ENCODE measurements at places on chromosomes 11 and 22.

GRCh38 chr11:35580397-35580781, 37.9 kb upstream of the FJX1 start:
- no peak for DNase-seq

GRCh38 chr11:69301081-69301454, 7.1 kb downstream of the MYEOV start:
- DNase-seq, result no peak

GRCh38 chr11:96622026-96622634, 232.3 kb downstream of the JRKL start:
- DNase-seq, result no peak

GRCh38 chr11:45483416-45483815, 182.0 kb downstream of the CHST1 start:
- DNase-seq, result no peak

DNA sequence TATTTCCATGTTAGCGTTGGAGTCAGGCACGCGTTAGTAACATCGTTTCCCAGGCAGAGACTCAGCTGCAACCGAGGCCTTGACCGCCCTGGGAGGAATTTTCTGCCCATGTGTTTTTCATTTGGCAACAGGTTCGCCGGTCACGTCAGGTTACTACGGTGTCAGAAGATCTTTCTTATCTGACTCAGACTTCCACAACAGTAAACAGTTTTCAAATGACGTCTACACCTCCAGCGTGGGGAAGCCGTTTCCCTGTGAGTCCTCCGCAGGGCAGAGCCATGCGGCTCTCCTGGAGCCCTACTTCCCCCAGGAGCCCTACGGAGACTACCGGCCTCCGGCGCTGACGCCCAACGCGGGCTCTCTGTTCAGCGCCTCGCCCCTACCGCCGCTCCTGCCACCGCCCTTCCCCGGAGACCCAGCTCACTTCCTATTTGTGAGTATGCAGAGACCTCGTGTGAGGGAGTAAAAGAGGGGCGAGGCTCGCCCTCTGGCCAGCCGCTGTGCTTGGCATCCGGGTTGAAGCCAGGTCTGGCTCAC, 14.3 kb upstream of the POU2AF3 start:
- no peak for DNase-seq

GRCh38 chr11:78195917-78196560, 7.3 kb downstream of the USP35 start:
- no peak for DNase-seq

GRCh38 chr11:62909107-62909894, 11.9 kb downstream of the CHRM1 start:
- no peak for DNase-seq

DNA sequence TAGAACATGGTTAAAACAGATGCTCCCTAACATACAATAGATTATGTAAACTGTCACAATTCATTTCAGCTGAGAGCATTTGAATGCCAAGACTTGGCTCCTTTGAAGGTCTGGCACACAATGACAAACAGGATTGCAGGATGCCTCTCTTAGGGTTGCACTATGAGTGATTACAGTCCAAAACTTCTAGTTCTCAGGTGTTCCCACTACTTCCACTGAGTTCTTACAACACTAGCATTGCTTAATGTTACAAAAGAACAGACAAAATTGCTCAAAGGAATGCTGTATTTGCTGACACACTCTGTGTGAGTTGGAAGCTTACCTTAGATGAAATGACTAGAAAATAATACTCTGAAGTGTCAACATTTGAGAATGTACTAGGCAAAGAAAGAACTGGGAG, 2413.8 kb upstream of the RAG2 start:
- no peak for DNase-seq

DNA sequence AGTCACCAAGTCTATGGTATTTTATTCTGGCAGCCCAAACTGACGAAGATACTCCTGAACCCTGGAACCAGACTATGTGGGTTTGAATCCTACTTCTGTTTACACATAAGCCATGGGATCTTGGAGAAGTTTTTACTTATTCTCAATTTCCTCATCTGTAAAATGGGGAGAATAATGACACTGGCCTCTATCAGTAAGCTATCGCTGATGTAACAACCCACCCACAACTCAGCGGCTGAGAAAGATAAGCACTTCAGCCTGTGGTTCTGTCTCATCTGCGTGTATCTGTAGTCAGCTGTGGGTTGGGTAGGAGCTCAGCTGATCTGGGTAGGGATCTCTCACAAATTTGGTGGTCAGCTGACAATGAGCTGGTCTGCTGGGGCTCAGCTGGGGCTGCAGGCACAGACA, 68.0 kb upstream of the ALX4 start:
- no peak for DNase-seq

GRCh38 chr11:35524780-35525179, 636 bp downstream of the PAMR1 start:
- no peak for DNase-seq

DNA sequence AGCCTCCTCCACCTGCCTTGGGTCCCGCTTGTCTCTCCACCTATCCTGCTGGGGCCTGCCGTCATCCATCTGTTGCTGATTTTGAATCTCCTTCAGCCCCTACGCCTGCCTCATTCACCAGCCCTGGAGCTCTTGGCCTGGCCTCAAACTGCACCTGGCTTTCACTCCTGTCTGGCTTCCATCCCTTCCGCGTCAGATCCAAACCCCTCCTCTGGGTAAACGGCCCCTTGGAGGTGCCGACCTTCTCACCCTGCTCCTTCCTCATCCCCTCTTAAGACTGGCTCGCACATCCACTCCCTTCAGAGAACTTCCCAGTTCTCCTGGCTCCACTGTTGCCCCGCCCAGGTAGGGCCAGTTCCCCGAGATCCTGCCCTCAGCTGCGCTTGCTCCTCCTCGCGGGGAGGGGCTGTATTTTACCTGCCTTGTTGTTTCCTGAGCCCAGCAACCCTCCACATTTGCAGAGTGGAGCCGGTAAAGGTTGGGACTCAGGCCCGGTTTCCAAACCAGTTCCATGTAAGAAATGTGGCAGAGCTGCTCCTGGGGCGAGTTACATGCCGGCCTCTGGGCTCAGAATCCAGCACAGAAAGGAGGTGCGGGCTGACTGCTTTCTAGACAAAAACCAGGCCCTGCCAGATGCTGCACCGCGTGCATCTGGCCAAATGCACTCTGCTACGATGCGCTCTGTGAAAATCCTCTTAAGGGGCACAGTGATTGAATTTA, 13.9 kb upstream of the SHANK2 start:
- no peak for DNase-seq

DNA sequence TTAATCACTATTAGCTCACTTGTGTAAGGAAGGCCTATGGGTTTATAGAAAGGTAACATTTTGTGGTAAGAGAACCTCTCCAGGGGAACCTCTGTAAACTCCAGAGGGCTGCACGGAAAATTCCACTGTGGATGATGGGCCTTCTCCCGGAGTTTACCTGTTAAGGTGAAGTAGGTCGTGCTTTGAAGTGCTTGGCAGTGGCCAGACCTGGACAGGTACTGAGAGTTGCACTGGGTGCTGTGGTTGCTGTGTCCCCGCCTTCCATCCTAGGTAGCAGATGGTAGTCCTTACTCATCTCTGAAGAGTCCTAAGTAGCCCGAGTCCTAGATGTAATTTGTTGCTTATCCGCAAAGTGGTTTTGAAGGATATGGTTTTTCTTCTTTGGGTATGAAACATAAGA, 133.4 kb downstream of the TEAD1 start:
- DNase-seq, result no peak

DNA sequence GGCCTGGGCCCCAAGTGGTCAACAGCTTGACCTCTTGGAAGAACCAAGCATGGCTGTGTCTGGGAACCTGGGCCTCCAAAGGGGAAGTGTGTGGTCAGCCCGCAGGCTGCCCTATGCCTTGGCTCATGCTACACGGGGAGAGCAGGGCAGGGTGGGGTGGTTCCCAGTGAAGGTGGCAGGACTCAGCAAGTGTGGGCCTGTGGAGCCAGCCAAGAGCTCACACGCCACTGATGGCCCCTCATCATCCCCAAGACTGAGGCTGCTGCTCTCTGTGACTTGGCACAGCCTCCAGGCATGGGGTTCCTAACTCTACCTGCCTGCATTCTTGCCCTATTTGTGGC, 15.9 kb upstream of the DGCR8 start:
- DNase-seq, result no peak

DNA sequence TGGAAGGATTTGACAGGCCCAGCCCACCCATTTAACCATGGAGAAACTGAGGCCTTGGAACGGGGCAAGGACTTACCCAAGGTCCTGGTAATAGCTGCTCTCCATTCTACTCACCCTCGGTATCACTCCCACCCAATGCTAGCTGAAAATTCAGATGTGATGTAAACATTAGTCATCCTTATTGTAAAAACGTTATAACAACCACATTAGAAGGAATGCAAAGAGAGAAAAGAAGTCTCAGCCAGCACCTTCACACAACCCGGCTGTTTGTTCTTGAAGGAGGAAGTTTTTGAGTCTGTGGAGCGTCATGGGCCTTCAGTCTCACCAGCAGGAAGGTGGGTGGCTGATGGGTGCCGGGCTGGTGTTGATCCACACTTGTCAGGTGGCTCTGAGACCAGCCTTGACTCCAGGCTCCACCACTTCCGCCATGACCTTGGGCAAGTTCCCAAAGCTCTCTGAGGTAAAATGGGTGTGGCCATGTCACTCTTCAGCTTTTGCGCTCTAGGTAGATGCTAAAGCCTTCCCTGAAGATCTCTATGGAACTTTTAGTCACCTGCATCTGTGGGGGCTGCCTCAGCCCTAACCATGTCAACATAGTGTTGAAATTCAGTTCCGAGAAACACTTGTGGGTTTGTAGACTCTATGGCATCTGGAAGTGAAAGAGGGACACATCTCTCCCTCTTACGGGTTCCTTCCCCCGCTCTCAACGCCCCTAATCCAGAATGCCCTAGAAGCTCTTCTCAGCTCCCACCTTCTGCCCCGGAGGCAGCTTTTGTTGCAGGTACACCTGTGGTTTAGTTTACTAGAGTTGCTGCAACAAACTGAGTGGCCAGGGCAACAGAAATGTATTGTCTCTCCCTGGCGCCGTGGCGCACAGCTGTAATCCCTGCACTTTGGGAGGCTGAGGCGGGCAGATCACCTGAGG, 14.8 kb downstream of the CD6 start:
- DNase-seq, result no peak

GRCh38 chr22:38021206-38021605, 36.0 kb upstream of the PICK1 start:
- DNase-seq, result no peak

DNA sequence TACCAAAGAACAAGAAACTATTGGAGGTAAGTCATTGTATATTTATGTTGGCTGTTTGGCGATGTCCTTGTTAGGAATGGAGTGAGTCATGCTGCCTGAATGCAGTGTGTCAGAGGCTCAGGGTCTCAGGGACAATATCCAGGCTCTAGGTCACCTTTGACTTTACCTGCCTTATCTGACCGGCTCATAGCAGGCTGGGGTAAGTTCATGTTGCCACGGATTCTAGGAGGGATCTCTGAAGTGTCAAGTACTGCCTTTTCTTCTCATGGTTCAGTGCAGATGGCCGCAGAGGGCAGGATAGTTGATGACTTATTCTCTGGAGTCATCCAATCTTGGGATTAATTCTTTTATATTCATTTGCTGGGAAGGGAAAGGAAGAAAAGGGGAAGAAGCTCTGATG, 53.2 kb downstream of the SPON1 start:
- no peak for DNase-seq

- DNase-seq, result no peak
Measured at GRCh38 chr11:103729617-103730016, 306.8 kb upstream of the DDI1 start.

DNA sequence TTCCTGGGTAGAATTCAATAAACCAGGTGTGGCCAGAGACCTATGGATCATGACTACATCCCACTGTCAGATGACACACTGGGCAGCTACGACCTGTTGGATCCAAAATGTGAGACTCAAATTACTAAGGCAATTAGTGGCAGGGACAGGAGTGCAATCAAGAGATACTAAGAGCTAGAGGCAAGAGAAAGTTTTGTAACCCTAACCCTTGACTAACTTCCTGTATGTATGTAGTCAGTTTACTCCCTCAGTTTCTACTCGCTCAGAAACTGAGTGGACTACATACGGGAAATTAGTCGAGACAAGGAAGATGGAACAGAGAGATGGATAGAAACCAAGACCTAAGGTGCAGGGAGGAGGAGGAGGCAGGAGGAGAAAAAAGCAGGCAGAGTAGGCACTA, 2.7 kb downstream of the CYB5R2 start:
- DNase-seq, result no peak

GRCh38 chr22:21941921-21942320, 10.7 kb downstream of the PPM1F start:
- DNase-seq, result no peak

- no peak for DNase-seq
Measured at GRCh38 chr11:60935676-60936442, 11.6 kb downstream of the TMEM132A start.

DNA sequence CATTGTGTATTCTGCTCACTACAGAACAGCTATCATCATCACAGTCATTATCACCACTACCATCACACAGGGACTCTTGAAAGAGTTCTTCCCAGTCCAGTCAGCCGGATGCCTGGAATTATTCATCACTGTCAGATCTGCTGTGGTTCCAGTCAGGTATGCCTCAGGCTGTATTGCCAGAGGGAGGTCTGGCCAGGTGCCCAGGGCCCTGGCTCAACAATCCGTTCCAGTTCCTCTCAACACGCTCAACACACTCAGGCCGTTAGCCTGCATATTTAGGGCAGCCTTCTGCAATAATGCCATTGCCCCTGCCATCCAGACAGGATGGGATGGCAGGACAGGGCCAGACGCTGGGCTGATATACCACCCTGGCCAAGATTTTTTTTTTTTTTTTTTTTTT, 28.6 kb upstream of the RASL10A start:
- DNase-seq, result no peak

- DNase-seq, result no peak
Measured at GRCh38 chr22:41028841-41029240, 63.6 kb upstream of the EP300 start.

GRCh38 chr22:28297504-28297903, 378.4 kb upstream of the PITPNB start:
- DNase-seq, result no peak

DNA sequence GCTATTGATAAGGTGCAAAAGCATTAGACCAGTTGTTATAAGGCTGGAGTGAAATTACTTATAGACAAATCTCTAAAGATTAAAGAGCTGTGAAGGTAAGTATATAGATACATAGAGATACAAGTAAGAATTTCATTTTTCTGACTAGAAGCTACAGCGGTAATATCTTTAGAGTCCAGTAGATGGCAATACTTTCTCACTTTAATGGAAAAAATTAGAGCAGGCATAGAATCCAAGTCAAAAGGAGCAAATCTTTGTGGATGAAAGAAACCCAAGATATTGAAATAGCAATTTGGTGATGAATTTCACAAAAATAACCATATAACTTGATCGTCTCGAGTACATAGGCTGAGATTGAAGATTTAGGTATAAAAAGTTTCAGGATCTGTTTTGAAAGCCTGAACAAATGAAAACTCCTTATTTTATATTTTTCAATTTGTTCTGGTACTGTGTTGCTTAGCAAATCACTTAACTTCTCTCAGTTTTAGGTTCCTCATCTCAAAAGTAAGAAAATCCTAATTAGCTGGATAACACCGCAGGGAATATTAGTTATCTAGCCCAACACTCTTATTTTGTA, 81.9 kb downstream of the UVRAG start:
- DNase-seq, result no peak

DNA sequence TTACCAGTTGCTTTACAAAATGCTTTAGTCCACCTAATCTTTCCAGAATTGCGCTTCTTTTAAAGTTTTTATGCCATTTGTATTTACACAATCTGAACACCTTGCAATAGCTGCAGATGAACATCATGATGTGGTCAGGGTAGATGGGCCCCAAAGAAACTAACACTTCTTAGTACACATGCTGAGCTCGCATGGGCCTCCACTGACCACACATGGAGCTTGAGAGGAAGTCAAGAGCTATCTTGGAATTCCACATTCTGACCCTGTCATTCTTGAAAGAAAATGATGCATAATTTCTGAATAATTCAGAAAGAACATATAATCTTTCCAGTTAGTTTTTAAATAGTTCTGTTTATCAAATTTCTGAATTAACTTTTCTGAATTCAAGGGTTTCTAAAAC, 7.7 kb downstream of the LIPT2 start:
- no peak for DNase-seq

All from type B pancreatic cell (in vitro differentiated cells).